ENCODE measurements at places on chromosomes 2 and 18. TPM values are rescaled to one million over a fixed set of nuclear protein-coding genes. Genes with fewer than 3 reads are reported as not detected.

Gene ALMS1
- 46.9 TPM for total RNA-seq

Gene NTSR2
- total RNA-seq: not detected

Gene LRRC30
- total RNA-seq: not detected

Gene SLC9A4
- 0.10 TPM for total RNA-seq

Gene ABCG5
- not detected for total RNA-seq

Gene UGT1A8
- total RNA-seq: not detected

- peak; percentile 74 for DNase-seq
Measured at GRCh38 chr2:38947241-38948239, 57.9 kb downstream of the ARHGEF33 start.

- peak; percentile 74 for DNase-seq
Measured at GRCh38 chr2:218405746-218406208, 6.1 kb downstream of the CTDSP1 start.

DNA sequence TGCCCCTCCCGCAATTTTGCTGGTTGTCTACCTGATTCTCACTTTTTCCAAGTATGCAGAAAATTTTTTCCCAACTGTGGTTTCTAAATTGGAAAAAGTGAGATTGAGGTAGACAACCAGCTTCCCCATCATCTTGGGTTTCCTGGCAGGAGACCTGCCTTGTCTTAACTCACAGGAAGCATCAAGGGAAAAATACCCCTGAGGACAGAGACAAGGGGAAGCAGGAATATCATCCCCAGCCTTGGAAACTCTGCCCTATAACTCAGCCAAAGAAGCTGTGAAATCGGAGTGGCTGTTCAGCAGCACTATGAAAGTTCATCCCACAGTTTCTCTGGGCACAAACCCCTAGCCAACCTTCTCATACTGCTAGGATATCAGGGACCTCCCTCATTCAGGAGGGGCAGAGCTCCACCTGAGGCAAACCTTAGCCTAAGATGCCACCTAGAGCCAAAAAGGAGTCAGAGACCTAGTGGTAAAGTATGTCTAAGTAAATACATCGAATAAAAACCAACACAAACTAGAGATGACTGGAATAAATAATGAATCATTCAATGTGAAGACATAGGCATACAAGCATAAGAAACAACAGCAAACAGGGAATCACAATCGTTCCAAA, 68.2 kb downstream of the ZSWIM2 start:
- no peak for DNase-seq

GRCh38 chr2:160510617-160511016, 17.0 kb upstream of the RBMS1 start:
- no peak for DNase-seq

- no peak for DNase-seq
Measured at GRCh38 chr2:1814616-1815015, 70.3 kb upstream of the PXDN start.

GRCh38 chr18:7830468-7830867, 263.4 kb downstream of the PTPRM start:
- DNase-seq: no peak

DNA sequence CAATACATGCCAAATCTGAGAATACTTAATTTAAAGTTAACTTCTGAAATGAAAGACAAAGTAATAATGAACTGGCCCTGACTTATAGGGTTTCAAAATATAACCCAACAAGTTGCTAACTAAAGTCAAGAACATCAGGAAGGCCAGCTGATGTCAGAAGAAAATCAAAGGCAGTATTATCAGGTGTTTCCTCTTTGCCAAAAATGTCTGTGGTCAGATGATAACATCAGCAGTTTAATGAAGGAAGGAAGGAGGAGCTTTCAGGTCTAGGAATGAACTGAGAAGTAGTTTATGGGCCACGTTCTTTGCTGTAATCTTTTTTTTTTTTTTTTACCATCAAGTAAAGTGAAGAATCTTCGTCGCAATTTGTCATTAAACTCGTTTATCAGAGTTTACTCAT, 40.9 kb downstream of the CDH2 start:
- no peak for DNase-seq

- DNase-seq: no peak
Measured at GRCh38 chr2:206647985-206648384, 5.7 kb downstream of the FAM237A start.

GRCh38 chr2:67974559-67975430, 88.0 kb downstream of the C1D start:
- no peak for DNase-seq

GRCh38 chr18:22683196-22683676, 249.9 kb upstream of the RBBP8 start:
- DNase-seq: peak; percentile 72

DNA sequence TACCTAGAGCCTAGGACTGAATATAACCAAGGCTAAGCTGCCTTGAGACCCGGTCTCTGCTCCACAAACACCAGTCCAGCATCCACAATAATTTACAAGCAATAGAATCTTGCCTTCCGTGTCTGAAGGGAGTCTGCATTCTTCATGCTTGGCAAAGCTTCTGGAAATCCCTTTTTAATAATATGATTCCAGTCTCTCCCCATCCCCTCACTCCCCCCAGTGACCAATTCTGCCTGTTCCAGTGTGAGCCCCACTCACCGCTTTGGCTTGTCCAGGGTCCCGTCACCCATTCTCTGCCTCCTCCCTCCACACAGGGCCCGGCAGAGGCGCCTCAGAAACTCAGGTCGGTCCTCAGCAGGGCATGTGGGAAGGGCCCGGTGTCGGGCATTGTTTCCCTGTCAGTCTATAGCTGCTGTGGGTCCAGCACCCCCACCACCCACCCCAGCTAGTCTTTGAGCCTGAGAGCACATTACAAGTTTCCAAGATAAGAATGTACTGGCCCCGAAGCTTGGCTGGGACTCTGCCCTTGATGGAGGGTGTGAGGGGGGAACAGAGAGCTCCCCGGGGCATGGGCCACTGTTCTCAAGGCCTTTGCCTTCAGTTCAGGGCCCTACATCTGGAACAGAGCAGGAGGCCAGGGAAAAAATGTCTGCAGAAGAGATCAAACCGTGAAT, 129.7 kb upstream of the MYCN start:
- peak; percentile 68 for DNase-seq

GRCh38 chr2:16215902-16216557, 275.7 kb downstream of the MYCN start:
- no peak for DNase-seq

GRCh38 chr2:84427235-84428138, 31.6 kb downstream of the SUCLG1 start:
- no peak for DNase-seq

DNA sequence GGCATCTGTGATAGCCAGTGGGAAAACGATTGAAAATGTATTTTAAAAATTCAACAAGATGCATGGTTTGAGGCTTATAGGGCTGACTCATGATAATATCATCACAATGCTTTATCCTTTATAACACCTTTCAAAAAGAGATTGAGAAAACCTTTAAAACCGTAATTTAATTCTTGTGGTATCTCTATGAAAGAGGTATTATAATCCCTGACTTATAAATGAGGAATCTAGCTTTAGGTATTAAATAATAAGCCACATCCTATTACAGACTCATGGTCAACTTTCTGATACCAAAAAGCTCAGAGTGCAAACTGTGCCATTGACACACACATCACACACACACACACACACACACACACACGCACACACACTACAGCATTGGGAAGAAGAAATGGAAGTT, 134.6 kb upstream of the RAB12 start:
- DNase-seq: no peak

- DNase-seq: no peak
Measured at GRCh38 chr18:34862561-34862960, 152.5 kb downstream of the DTNA start.

DNA sequence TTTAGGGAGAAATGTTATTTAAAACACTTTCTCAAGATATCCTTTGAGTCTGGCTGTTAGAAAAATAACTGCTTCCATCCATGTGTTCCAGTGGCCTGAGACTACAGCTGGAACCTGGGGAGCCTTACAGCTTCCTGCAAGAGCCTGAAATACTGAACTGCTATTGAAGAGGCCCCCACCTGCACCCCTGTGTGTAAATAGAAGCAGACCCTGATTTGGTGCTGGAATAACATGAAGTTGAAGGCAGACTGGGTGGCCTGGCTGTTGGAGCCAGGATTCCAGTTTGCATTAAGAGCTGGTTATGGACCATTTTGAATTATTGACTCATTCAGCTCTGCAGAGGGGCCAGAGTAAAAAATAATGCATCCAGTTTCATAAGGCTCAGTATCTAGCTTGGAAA, 61.9 kb downstream of the DIS3L2 start:
- no peak for DNase-seq

Data from ovary (tissue), 10 donors.